ENCODE measurements at places on chromosomes 1 and 21.

- DNase-seq = peak; percentile 7
Observed at GRCh38 chr1:109040989-109041620, 797 bp downstream of the WDR47 start.

DNA sequence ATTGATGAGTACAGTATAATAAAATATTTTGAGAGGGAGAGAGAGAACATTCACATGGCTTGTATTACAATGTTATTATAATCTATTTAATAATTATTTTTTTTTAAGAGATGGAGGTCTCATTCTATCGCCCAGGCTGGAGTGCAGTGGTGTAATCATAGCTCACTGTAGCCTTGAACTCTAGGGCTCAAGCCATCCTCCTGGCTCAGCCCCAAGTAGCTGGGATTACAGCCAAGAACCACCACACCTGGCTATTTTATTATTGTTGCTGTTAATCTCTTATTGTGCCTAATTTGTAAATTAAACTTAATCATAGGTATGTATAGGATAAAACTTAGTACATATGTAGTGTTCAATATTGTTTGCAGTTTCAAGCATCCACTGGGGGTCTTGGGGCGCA, 57.8 kb downstream of the HS2ST1 start:
- no peak for DNase-seq

GRCh38 chr1:36585569-36586548, 103.1 kb upstream of the CSF3R start:
- DNase-seq = no peak

GRCh38 chr1:45385302-45385701, 45.1 kb upstream of the MUTYH start:
- DNase-seq = no peak

GRCh38 chr21:21200103-21200938, 202.1 kb downstream of the NCAM2 start:
- no peak for DNase-seq

- no peak for DNase-seq
Observed at GRCh38 chr1:62981434-62981833, 197.5 kb downstream of the ATG4C start.

GRCh38 chr1:48084826-48085225, 87.6 kb upstream of the TRABD2B start:
- DNase-seq = peak; percentile 26

DNA sequence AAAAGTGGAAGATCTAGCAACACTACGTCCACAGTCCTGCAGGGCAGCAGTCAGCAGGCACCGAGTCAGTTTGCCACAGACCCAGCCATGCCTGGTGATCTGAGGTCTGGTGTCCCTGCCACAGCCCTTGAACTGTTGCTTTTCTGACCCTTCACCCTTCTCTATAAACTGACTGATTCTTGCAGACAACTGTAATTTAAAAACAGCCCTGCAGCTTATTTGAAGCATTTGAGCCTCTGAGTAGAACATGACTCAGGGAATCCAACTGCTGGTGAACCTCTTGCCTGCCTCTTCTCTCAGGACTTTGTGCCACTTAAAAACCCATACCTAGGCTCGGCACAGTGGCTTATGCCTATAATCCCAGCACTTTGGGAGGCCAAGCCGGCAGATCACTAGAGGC, 107.2 kb downstream of the EDEM3 start:
- no peak for DNase-seq

- peak; percentile 10 for DNase-seq
Observed at GRCh38 chr1:187513190-187513589, 684.4 kb downstream of the PLA2G4A start.

DNA sequence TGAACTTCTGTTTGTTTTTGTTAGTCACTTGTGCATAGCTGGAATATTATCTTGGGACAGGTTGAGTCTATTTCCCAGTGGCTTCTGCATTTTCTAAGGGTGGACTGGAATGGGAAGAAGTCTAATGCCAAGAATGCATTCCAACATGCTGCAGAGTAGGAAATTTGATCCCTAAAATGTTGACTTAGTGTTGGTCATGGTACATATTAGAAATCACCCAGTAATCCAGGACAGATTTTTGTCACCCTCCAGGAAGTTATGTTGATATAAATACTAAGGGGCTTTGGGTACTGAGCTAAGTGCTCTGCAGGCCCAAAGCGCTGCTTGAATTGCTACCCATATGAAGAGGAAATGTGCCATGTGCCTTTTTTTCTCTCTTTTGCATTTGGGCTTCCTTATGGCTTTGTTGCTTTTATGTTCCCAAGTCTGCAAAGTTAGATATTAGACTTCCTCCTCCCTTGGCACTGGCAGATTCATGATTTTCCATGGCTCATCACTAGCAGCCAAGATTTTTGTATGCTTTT, 10.0 kb downstream of the ARID1A start:
- peak; percentile 46 for DNase-seq

DNA sequence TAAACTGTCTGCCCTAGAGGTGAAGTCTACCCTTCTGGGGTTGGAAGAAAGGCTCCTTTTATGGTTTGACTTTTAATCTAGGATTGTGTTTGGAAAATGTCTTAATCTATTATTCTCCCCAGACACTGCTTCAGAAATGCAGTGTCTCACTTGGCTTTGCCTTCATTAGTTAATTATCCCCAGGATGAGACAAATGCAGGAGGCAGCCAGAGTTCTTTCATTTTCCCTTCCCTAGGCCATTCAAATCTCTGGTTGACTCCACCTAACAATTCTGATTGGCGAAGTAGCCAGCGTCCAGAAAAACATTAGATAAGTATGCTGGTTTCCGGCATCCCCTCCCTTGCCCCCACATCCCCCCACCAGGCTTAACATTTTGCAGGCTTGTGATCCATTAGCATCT, 325.8 kb upstream of the PBX1 start:
- no peak for DNase-seq

DNA sequence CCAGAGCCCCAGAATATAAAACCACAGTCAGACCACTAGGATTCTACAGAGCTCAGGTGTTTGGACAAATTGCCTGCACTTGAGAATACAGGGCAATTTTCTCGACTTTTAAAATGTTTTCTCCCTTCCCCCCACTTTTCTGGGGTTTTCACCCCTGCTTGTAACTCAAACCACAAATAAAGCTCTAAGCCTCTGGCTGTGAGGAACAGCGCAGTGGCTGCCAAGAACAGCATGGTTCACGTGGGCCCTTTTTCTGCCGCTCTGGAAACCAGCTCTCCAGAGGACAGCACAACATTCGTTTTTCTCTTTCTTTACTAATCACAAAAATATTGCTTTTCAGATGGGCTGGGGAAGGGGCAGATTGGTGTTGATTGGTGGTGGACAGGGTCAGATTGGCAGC, 102.2 kb upstream of the JUN start:
- DNase-seq = peak; percentile 62

DNA sequence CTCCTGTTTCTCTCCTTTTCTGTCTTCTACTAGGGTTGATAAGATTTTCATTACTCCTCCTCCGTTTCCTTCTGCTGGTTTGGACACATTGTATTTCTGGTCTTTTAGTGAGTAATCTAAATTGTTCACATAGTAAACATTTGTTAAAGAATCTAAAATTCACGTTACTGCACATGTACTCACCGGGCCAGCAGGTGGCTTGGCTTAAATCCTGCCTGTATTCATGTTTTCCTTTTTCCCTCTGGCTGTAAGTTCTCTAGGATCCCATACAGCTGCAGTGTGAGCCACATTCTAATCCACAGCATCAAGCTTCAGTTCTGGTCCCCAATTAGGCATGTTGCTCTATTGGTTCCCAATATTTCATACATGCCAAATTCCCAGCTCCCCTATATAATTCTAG, 958.3 kb downstream of the ADGRL2 start:
- DNase-seq = peak; percentile 25

- no peak for DNase-seq
Observed at GRCh38 chr1:11678442-11678841, 2.5 kb downstream of the MAD2L2 start.

DNA sequence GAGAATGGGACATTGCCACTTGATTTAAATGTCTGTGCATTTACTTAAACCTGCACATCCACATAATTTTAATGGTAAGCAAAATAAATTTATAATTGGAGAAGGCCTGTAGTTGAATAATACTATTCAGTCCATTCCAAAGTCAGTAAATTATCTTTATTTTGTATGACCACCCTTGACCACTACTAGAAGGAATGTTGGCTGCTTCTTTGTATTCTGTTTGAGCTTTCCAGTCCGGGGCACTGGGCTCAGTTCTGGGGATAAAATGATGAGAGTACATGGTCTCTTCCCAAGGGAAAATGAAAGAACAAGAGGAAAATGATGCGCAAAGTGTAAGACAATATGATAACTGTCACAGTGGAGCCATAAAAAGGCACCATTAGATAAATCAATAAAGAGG, 98.9 kb downstream of the CRB1 start:
- DNase-seq = no peak

GRCh38 chr1:32960819-32961355, 3.7 kb downstream of the RNF19B start:
- DNase-seq = no peak

DNA sequence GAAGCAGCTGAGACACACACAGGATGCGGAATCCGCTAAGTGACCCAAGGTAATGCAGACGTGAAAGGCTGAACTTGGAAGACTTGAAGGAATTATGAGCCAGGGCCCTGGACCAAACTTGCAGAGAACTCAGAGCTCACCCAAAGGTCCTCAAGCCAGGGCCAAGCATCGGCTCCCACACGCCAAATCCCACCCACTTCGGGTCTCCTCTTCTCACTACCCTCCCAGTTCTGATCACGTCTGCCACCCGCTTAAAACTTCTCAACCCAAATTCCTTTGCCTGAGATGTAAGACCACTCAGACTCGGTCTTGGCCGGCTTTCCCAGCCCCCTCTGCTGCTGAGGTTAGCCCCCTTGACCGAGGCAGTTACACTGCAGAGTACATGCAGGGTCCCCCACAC, 130.1 kb downstream of the PSMG1 start:
- no peak for DNase-seq

DNA sequence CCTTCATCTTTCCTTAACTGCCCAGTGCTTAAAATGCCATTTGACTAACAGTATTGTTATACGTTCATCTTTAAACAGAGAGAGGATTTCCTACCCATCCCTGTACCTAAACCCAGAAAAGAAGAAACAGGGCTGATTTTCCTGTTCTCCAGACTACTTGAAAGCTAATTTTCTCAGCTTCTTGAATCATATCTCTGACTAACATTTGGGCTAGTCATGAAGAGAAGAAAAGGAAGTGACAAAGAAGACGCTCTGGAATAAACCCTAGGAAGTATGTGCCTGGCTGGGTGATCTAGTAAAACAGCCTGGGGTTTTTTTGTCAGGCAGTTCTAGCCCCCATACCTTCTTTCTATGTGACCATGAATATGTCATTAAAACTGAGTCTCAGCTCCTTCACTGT, 44.8 kb upstream of the SGIP1 start:
- no peak for DNase-seq

DNA sequence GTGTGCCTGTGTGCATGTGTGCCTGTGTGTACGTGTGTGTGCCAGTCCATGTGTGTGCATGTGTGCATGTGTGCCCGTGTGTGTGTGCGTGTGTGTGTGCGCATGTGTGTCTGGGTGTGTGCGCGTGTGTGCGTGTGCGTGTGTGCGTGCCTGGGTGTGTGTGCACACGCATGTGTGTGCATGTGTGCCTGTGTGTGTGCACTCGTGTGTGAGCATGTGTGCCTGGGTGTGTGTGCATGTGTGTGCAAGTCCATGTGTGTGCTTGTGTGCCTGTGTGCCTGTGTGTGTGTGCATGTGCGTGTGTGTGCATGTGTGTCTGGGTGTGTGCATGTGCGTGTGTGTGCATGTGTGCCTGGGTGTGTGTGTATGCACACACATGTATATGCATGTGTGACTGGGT, 28.7 kb upstream of the COL6A2 start:
- DNase-seq = no peak

GRCh38 chr1:179021873-179022272, 3.8 kb upstream of the FAM20B start:
- DNase-seq = no peak

GRCh38 chr1:21659099-21659923, 9.8 kb downstream of the RAP1GAP start:
- DNase-seq = peak; percentile 70

GRCh38 chr1:36385410-36386264, at the start of gene STK40:
STK40 (minus strand) TSS chr1:36385924; CDS start chr1:36361332, 24,592 bp downstream.
- DNase-seq = peak; percentile 98

- no peak for DNase-seq
Observed at GRCh38 chr1:67078291-67078690, 24.3 kb upstream of the SLC35D1 start.

- no peak for DNase-seq
Observed at GRCh38 chr1:193487722-193488121, 301.3 kb upstream of the B3GALT2 start.

GRCh38 chr1:110513511-110513910, 5.5 kb downstream of the KCNA10 start:
- DNase-seq = no peak

DNA sequence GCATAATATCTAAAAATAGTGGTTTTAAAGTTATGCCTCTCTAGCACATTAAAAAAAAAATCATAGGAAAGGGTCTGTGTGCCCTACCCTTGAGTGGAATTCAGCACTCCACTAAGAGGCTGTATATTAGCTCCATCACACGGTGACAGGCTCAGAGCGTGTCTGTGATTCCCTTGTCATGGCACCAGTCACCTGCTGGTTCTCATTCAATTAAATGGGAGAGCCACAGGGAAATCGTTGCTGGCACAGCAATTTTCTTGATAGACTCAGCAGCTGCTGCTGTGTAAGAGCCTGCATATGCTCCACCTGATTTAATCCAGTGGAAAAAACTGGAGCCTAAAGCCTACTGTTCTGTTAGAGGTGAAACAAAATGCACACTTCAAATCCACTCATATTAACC, 9.5 kb downstream of the ATP6V1G3 start:
- no peak for DNase-seq

- DNase-seq = no peak
Observed at GRCh38 chr1:150178548-150178947, 28.8 kb downstream of the PLEKHO1 start.

DNA sequence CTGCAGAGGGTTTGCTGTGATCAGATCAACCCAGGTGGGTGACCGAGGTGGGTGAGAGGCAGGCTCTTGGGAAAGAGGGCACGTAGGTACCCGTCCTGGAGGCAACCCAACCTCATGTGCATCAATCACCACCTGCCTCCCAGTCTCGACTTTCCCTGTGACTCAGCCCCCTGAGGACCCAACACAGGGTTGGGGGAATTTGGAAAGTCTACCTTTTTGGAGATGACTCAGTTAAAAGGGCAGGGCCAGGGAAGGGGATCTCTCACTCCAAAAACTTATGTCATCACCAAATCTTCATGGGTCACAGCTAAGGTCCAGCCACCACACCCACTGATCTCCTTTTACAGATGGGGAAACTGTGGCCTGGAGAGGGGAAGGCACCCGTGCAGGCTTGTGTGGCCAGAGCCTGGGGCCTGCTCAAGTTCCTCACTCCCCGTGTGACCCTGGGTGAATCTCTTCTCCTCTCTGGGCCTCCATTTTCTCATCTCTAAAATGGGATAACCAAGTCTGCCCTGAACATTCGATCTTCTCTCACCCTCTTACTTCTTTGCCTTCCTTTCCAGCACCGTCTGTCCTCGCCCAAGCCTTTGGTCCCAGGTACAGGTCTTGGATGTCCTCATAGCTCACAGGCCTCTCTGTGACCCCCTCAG, 34.6 kb upstream of the WNT4 start:
- no peak for DNase-seq

- DNase-seq = no peak
Observed at GRCh38 chr21:45593162-45594022, 50.1 kb upstream of the PCBP3 start.

GRCh38 chr1:160739098-160739511, at the start of gene SLAMF7:
SLAMF7 (plus strand) TSS chr1:160739247; CDS start chr1:160739302, 55 bp downstream.
- DNase-seq = no peak

- no peak for DNase-seq
Observed at GRCh38 chr1:65952696-65953095, 160.0 kb downstream of the PDE4B start.
